Activated CD4-positive, alpha-beta T cell treated with anti-CD3 and anti-CD28 coated beads for 36 hours (primary cell): ENCODE measurements at places on chromosomes 7 and 10.

- DNase-seq, result no peak
These were observed 8.5 kb upstream of the LRMDA start for GRCh38 chr10:75422913-75423312.

DNA sequence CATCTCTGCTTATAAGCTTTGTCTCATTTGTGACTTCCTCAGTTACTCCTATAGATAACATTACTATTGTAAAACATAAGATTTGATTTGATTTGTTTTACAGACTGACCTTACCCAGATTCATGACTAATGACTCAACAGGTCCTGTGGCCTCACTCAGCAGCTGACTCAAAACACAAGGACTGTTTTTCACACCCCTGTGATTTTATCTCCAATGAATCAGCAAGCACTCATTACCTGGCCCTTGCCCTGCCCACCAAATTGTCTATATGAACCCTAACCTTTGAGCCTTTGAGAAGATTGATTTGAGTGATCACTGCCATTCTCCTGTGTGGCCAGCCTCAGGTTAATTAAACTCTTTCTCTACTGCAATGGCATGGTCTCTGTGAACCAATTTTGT, 1064.6 kb upstream of the LRRTM3 start:
- DNase-seq, result no peak

DNA sequence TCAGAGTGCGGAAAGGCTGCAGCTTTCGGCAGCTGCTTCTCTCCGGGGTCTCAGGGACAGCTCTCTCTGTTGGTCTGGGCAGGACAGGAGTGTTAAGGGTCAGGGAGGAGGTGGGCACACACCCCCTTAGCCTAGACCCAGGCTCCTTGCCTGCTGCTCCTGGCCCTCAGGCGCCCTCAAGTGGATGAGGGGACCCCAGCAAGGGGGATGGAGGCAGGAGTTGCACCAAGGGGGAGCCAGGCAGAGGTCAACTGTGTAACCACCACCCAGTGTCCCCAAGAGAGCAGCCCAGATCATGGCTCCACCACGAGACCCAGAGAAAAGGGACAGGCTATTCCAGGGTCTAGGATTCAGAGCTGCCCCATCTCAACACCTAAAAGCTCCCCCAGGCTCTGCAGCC, 26.9 kb downstream of the SPOCK2 start:
- no peak for DNase-seq

GRCh38 chr10:25522946-25523608, 348.3 kb downstream of the GPR158 start:
- no peak for DNase-seq

GRCh38 chr10:99123851-99124250, 111.8 kb downstream of the HPSE2 start:
- DNase-seq, result no peak
